AG09319 (cell line): ENCODE measurements at places on chromosomes 16 and 17.

DNA sequence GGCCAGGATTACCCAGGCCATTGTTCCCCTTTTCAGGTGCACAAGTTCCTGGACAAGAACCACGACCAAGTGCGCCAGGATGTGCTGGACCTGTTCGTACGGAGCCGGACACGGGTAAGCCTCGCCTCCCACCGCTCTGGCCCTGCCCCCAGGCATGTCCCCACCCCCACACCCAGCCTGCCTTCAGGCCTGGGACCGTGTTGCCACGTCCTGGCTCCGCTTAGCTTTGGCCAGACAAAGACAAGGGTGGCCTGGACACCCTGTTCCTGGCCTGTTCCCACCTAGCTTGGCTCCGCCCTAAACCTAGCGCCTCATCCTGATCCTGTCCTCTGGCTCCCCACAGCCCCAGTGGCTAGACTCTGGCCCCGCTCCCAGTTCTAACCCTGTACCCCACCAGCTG is 30.9 kb downstream of the MYO15A start:
- no peak for DNase-seq

DNA sequence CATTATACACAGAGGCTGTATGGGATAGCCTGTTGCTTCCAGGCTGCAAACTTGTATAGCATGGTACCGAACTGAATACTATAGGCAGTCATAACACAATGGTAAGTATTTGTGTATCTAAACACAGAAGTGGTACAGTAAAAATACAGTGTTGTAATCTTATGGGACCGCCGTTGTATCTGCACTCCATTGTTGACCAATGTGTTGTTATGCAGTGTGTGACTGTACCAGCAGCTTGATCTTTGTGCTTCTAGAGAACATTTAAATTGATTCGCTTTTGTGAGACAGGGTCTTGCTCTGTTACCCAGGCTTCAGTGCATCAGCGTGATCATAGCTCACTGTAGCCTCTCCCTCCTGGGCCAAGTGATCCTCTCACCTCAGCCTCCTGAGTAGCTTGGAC is 31.5 kb downstream of the WWOX start:
- no peak for DNase-seq

DNA sequence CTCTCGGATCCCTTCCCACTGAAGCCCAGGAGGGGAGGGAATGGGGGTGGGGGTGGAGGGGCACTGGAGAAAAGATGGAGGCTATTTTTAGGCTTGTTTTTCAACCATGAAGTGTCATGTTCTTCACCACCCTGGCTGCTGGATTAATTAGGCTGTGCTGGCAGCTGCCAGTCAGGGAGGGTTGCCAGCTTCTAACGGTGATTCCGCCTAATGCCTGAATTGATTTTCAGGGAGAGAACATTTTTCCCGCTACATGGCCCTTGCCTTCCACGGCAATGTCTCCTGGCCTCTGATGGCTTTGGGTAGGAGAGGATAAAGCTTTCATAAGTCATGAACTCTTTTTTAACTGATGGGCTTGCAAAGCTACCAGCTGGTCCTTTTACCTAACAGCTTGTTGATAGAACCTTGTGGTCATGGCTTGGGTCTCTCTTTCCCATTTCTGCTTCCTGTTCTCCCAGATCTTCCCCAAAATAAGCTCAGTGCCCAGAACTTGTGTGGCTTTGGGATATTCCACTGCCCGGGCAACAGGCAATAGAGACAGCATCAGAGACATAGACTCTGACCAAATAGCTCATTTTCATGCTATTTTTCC is 167.4 kb downstream of the PITPNC1 start:
- DNase-seq, result no peak

GRCh38 chr17:82937411-82938371 is 97.9 kb upstream of the ZNF750 start:
- DNase-seq, result no peak

DNA sequence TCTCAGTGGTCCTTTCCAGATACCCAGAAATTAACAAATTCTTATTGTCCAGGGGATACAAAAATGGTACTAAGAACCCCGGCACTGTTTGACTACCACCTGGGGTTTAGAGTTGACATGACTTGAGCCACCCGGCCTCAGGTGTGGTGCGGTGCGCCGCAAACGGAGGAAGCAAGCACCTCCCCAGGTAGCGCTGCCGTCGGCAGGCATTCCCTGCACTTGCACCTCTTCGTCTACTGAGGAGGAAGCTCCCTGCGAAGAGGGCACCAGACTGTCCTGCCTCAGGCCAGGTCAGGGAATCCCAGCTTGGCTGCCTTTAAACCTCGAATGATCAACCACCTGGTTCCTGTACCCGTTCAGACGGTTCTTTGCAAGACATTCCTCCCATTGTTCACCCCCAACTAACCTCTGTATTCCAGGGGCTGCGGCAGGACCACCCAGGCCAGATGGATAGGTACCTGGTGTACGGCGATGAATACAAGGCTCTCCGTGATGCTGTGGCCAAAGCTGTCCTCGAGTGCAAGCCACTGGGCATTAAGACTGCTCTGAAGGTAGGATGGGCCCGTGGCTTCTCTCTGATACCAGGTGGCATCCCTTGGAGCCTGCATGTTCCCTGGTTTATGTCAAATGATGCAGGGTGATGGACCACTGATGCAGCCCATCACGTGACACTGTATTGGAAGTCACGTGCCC is 40.8 kb upstream of the ENDOV start:
- DNase-seq, result no peak
